AG08395 (cell line): ENCODE measurements at places on chromosomes 1 and 21.
A peak's percentile ranks its signal among the peaks of the same experiment; 100 is the strongest.

- DNase-seq: peak; percentile 80
These were observed 278.0 kb downstream of the MRPL39 start for GRCh38 chr21:25329227-25329825.

DNA sequence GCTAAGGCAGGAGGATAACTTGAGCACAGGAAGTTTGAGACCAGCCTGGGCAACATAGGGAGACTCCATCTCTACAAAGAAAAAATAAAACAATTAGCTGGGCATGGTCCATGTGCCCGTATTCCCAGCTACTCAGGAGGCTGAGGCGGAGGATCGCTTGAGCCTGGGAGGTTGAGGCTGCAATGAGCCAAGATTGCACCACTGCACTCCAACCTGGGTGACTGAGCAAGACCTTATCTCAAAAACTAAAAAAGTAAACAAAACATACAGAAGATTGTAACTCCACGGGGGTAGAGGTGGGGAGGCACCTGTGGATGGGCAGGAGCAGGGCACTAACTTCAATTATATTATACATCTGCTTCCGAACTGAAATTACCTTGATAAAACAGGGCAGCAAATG, 4.6 kb downstream of the S100B start:
- no peak for DNase-seq

DNA sequence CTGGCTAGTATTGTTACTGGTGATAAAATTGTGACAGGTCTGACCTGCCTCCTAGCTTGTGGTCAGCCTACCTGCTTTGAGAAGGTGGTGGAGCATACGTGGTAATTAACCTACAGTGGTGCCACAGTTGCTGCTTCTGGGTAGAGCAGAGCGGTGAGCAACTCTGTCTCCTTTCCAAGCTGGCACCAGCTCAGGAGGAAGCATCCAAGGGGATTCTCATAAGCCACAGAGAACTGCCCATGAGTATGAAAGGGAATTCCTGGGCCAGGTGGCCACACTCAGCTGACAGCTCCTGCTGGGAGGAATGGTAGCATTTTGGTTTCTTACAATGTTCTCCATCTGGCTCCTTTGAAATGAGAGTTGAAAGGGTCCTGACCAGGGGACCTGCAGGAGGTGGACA, 39.4 kb downstream of the ATP2B4 start:
- DNase-seq: no peak

- peak; percentile 55 for DNase-seq
These were observed 293.3 kb downstream of the SDCCAG8 start for GRCh38 chr1:243549108-243549507.

GRCh38 chr1:77336729-77337128, 54.9 kb downstream of the AK5 start:
- no peak for DNase-seq

- DNase-seq: no peak
These were observed 166.7 kb upstream of the PDE4B start for GRCh38 chr1:65626003-65626402.

GRCh38 chr1:12296016-12296415, 66.2 kb downstream of the VPS13D start:
- DNase-seq: no peak

GRCh38 chr1:233180641-233181364, 114.7 kb downstream of the PCNX2 start:
- no peak for DNase-seq

DNA sequence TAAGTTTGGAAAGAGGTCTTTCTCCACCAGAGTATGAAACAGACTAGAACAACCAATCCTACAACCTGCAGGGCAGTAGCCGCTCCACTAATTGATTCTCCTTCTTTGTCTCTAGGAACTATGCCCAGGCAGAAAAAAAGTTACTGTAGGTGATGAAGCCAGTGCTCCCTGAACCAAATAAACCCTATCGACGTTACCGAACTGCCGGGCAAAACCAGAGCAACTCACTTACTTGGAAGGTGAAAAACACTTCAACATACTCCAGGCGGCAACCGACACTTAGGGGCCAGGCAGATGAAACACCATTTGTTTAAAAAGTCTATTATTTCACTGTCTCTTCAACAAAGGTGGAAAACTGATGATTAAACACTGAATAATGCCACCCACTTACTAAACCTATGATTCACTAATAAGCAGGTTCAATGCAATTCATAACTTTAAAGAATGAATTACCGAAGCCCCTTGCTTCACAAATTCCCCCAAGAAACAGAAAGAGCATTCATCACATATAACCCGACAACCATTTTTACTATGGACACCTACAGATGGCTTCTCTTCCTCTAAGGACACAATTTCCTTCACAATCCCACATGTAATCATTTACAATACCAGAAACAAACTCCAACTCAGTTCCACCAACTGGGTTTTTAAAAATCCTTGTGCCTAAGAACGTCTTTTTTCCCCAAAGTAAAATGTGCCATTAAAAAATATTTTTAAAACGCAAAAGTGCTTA, 1.6 kb downstream of the NRIP1 start:
- DNase-seq: no peak

GRCh38 chr21:37240978-37241377, 26.2 kb downstream of the VPS26C start:
- DNase-seq: no peak

GRCh38 chr1:233689017-233689747, 75.3 kb downstream of the KCNK1 start:
- no peak for DNase-seq

DNA sequence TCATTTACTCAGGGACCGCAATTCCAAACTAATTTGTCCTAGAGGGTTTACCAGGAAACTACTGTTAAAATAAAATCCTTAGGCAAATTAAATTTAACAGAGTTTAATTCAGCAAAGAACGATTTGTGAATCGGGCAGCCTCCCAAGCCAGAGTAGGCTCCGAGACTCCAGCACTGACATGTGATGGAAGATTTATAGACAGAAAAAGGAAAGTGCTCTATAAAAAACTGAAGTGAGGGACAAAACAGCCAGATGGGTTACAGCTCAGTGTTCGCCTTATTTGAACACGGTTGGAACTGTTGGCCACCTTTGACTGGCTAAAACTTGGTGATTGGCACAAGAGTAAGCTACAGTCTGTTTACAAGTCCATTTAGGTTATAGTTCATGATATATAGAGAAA, 35.2 kb upstream of the RCSD1 start:
- no peak for DNase-seq

GRCh38 chr1:20282533-20282932, 8.1 kb upstream of the VWA5B1 start:
- no peak for DNase-seq

- DNase-seq: no peak
These were observed 24.0 kb upstream of the CDK18 start for GRCh38 chr1:205480349-205480985.

DNA sequence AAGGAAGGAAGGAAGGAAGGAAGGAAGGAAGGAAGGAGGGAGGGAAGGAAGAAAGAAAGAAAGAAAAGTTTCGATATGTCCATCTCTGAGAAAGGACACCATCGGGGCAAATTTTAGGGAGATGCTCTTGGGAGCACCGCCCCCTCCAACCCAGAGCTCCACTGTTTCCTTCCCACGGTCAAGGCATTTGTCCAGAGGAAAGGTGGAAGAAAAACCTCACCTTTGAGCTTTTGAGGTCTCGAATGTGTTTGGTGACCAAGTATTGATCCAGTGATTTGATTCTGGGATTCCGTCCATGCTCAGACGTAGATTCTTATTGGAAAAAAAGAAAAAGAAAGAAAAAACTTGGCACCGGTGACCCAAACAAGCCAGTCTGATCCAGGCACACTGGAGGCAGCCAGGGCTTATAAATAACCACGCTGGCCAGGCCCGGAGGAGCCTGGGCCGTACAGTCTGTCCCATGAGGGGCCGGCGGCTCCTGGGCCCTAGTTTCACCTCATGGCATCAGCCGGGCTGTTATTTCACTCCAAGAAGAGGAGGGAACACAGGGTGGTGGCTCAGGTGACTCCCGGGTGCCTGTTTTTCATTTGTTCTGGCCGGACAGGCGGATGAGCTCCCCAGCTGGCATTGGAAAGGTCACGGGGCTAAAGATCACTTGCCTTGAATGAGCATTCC, 36.1 kb upstream of the SLC25A33 start:
- no peak for DNase-seq
